ENCODE measurements at places on chromosomes 2 and 18. TPM values are rescaled to one million over a fixed set of nuclear protein-coding genes. Genes with fewer than 3 reads are reported as not detected.

DNA sequence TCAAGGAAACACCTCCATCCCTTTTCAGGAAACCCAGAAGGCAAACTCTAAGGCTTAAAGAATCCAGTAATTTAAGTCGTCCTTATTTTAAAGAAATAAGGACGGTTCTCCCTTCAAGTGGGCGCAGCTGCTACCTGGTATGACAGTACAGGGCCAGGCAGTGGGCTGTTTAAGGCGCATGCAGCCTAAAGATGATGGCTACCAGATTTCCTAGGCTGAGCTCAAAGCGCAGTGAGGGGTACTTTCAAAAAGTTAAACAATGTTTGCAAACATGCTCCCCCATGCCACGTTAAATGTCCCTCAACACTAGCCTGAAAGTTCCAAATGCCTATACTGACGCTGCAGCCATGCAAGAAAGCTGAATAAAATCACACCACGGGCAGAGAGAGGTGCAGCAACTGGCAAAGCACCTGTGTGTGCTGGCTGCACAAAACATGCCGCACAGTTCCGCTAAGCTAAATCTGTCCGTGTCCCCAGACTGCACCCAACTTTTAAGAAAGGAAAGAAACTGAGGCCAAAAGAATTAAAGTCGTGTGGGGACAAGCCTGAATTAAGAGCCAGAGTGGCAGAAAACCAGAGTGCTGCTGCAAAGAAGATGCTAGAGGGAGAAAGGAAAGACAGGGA is 583 bp downstream of the HIBCH start:
- DNase-seq, result peak; percentile 6

Gene SLC25A12
- total RNA-seq, result 82.7 TPM

DNA sequence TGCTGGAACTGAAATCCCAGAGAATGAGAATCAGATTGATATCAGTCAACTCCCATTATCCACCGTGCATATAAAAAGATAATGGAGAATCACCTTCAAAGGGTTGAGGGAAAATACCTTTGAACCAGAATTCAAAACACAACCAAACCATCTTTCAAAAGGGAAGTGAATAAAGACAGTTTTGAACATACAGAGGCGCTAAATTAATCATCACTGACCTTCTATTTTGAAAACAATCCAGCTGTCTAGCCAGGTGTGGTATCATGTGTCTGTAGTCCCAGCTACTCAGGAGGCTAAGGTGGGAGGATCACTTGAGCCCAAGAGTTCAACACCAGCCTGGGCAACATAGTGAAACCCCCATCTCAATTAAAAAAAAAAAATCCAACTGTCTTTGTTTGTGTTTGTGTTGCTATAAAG is 63.6 kb downstream of the TRABD2A start:
- no peak for DNase-seq

Gene ROCK1
- 47.9 TPM for total RNA-seq

DNA sequence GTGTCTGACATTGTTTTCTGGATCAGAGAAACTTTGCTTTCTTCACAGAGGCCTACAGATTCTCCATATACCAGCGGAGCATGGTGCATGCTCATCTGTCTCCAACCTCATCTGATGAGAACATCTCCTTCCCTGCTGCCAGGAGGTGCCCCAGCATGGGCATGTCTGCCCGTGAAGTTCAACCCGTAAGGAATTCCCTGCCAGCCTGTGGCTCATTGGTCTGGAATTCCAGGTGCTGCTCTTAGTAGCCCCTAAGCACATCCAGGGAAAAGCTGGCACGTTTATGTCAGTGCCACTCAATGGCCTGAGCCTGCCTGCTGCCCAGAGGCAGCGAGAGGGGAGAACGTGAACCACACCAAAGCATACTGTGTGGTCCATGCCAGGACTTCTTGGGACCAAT is 1.7 kb upstream of the SP100 start:
- no peak for DNase-seq

GRCh38 chr2:205730701-205731582 is 48.6 kb downstream of the NRP2 start:
- DNase-seq, result no peak

Gene RFX8
- 0.47 TPM for total RNA-seq

Gene CABYR
- 34.6 TPM for total RNA-seq

- no peak for DNase-seq
Observed at GRCh38 chr2:128535953-128536352, 217.3 kb upstream of the HS6ST1 start.

Measured in occipital lobe (tissue), 3 donors.